Activated CD4-positive, alpha-beta T cell treated with anti-CD3 and anti-CD28 coated beads, Interleukin-2, Interleukin-4, amounts not matched to agents 100 ng/mL and 50 ng/mL, durations not matched to agents 16 hours and 8 hours (primary cell): ENCODE measurements at places on chromosomes 13 and 19.

GRCh38 chr19:31397308-31397707 lies 48.1 kb upstream of the TSHZ3 start:
- DNase-seq = no peak

DNA sequence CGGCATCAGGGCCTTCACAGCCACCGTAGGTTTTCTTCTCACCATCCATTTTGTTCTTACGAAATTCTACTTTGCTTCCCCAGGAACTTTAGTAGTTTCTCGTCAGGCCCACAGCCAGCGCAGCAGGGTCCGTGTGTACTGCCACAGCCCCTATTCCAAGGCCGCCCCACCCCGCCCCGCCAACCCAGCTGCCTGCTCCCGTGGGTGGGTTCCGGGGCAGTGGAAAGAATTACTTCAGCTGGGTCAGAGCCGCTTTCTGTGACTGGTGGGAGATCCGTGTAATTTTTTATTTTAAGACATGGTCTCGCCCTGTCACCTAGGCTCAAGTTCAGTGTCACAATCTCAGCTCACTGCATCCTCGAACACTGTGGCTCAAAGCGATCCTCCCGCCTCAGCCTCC lies 4.2 kb downstream of the OR7D2 start:
- DNase-seq = no peak

GRCh38 chr13:112103961-112104880 lies 37.3 kb downstream of the SOX1 start:
- no peak for DNase-seq

DNA sequence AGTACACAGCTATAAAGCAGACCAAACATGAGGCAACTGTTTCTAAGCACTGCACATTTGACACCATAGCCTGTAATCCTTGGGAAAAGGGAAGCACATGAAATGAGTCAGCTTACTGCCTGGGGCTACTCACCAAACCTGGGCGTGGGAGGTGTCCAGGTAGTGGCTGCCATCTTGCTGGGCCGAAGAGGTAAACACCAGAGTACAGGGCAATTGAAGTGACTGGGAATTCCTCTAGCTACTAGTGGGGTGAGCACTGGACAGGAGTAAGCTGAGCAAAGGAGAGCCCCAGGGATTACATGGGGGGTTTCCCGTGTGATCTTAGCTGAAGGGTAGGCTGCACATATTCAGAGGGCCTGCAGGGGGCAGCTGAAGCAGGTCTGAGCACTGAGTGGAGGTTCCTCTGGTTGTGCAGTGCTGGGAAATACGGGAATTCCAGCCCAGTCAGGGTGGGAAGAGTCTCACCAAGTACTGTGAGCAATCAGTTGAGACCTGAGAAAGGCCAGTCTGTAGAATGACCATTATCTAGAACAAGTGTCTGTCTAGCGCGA lies 140.5 kb downstream of the SLC7A1 start:
- no peak for DNase-seq

GRCh38 chr19:17873786-17874757 lies 2.3 kb downstream of the SLC5A5 start:
- peak; percentile 68 for DNase-seq

- no peak for DNase-seq
These were observed 9.4 kb downstream of the ARHGEF1 start for GRCh38 chr19:41892173-41892902.

GRCh38 chr13:85640727-85641126 lies 158.5 kb downstream of the SLITRK6 start:
- no peak for DNase-seq
